ENCODE measurements at places on chromosomes 11 and 22.

- DNase-seq: no peak
Measured at GRCh38 chr11:102874852-102875251, at the start of gene MMP12. Gene MMP12, minus strand, starts transcription at chr11:102874982. Its CDS starts 45 bp downstream, at chr11:102874937.

DNA sequence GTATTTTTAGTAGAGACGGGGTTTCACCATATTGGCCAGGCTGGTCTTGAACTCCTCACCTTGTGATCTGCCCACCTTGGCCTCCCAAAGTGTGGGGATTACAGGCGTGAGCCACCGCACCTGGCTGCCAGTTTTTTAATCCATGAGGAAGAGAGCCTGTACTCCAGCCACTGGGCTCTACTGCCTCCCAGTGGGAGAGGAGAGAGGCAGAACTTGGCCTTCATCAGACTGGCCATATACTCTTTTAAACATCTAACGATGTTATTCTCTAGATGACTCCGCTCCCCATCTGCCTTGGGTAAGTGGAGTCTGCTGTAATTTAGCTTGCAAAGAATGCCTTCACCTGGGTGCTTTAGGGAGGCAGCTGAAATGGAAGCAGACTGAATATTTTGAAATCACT lies 34.6 kb downstream of the SLC6A5 start:
- no peak for DNase-seq

- DNase-seq: peak; percentile 55
Measured at GRCh38 chr11:104127828-104128227, 36.1 kb downstream of the PDGFD start.

GRCh38 chr22:29254286-29254660 lies 13.5 kb downstream of the RHBDD3 start:
- DNase-seq: no peak

GRCh38 chr22:31104869-31105268 lies 2.5 kb downstream of the SELENOM start:
- no peak for DNase-seq

GRCh38 chr22:37165940-37166674 lies 16.4 kb upstream of the IL2RB start:
- DNase-seq: no peak

- peak; percentile 25 for DNase-seq
Measured at GRCh38 chr11:68773521-68774193, 22.3 kb upstream of the TESMIN start.

DNA sequence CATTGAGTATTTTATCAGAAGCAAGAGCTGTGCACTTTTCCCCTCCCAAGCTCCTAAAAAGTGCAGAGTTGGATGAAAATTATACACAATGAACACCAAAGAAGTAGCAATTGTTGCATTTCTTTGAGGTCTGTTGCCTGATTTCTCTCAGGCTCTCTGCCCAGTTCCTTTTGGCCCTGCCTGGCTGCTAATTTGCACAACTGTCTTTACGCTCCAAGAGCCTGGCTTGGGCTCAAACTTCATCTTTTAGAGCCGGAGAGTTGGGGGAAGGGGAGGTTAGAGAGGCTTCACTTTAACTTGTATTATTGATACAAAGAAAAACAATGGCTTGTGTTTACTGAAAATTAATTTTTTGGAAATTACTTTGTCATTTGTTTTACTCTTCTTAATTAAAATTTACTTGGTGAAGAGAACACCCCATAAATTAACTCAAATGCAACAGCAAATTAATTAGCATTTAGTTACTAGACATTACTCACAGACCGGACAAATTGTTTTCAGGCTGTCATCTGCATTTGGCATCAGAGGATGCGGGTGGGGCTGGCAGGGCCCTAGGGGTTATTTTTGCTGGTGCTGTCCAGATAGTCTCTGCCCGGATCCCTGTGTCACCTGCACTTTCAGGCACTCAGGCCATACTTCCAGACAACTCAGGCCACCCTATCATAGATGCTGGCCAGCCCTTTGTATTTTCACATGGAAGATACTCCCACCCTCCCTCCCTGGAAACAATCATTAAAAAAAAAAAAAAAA lies 407.3 kb downstream of the NXPE2 start:
- DNase-seq: no peak

DNA sequence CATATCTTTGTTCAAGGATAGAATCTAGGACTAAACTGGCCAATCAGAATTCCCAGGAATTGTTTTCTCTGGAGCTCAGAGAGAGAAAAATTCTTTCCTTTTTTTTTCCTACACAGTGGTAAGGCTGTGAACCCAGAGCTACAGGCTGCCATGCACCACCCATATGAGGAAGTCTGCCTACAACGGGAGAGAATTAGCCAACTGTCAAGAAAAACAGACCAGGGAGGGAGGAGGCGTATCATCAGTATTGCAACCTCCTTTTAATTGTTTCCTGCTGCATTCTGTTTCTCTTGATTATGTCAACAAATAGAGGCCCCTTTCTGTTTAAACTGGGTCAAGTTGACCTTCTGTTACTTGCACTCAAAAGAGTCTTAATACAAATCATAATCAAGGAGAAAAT lies 176.5 kb upstream of the UBASH3B start:
- DNase-seq: no peak

DNA sequence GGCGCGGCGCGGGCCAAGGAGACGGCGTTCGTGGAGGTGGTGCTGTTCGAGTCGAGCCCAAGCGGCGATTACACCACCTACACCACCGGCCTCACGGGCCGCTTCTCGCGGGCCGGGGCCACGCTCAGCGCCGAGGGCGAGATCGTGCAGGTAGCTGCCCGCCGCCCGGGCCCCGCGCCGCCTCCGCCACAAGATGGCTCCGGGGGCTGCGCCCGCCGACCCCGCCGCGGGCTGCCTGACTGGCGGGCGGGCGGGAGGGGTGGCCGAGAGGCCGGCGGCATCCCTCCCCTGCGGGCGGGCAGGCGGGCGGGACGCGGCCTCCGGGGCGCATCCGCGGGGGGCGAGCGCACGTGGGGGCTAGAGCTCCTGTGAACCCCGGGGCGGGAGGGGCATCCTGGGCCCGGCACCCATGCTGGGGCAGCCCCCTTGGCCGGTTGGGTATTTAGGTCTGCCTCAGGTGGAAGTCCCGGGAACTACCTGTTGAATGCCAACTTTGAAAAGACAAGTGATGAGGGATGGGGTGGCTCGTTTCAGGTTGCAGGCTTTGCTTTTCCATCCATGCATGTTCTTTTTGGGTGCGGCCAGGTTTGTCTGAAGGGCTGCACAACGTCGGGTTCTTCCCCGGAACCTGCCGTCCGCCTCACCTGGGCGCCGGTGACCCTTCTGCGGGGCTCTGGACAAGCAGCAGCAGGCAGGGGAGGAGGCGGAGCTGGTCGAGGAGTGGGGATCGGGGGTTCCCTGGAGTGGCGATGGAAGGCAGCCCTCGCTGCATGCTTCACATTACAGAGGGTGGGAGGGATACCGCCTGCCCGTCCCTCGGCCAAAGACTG lies 760 bp downstream of the ZNRF3 start:
- peak; percentile 15 for DNase-seq

- DNase-seq: no peak
Measured at GRCh38 chr11:88478136-88478815, 140.7 kb upstream of the CTSC start.

GRCh38 chr11:128365044-128365443 lies 222.3 kb downstream of the ETS1 start:
- DNase-seq: peak; percentile 52

DNA sequence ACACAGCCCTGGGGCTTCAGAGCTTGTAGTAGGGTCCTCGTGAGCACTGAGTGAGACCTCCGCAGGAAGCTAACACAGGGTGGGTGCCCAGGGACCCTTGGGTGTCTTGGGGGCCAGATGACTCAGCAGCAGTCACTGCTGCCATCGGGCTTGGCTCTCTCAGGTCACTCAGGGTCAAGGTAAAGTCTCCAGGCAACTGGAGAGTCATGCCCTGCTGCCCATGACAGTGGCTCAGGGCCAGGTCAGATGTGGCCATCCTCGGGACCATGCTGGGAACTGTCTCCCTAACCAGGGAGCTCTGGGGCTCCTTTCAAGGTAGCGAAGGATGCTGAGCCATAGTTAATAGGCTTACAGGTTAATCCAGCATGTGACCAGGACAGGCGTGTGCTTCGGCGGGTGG lies 44.4 kb upstream of the SLC22A12 start:
- DNase-seq: no peak

DNA sequence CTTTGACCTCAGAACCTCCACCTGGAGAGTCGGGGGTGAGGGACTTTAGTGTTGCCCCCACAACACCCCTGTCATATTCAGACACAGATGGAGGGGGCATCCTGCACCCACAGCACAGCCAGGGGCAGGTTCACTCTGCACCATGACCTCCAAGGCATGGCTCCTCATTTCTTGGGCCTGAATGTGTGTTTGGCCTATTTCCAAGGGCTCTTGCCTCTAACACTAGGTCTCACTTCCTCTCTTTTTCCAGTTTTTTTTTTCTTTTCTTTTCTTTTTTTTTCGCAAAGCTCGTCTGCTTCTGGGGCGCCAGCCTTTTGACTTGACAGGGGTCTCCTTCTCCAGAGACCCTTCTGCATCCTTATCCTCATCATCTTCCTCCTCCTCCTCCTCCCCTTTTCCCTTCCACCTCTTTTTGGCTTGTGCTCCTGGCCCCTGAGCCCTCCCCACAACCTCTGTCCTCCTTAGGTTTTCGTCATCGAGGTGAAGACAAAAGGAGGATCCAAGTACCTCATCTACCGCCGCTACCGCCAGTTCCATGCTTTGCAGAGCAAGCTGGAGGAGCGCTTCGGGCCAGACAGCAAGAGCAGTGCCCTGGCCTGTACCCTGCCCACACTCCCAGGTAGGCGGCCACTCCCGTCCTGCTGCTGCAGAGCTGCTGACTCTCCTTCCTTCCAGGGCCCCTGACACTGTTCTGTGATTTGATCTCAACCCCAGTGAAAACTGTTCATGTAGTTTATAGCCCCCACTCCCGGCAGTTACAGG lies 3.8 kb downstream of the NCF4 start:
- no peak for DNase-seq

GRCh38 chr11:113895367-113896155 lies 9.0 kb upstream of the HTR3B start:
- DNase-seq: no peak

- DNase-seq: peak; percentile 90
Measured at GRCh38 chr11:9755561-9756185, 91.8 kb downstream of the SWAP70 start.

GRCh38 chr11:117940736-117941135 lies 11.5 kb upstream of the TMPRSS13 start:
- no peak for DNase-seq

- no peak for DNase-seq
Measured at GRCh38 chr22:41474872-41475451, 6.0 kb downstream of the ACO2 start.

GRCh38 chr11:68724293-68724692 lies 27.0 kb downstream of the TESMIN start:
- no peak for DNase-seq

GRCh38 chr11:128458321-128458720 lies 129.0 kb downstream of the ETS1 start:
- peak; percentile 89 for DNase-seq

- no peak for DNase-seq
Measured at GRCh38 chr11:69645801-69646492, 5.0 kb downstream of the CCND1 start.

DNA sequence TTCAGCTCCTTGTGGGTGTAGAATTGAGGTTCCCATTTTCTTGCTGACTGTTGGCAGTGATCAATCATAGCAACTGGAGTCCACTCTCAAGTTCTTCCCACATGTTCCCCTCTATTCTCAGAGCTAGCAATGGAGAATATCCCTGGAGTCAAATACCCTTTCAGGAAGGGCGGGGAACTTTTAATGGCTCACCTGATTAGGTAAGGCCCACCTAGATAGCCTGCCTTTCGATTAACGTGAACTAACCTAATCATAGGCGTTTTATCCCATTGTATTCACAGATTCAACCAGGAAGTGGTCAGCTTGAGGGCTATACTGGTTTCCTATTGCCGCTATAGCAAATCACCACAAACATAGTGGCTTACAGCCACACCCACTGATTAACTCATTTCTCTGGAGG lies 7.1 kb upstream of the LRRC55 start:
- DNase-seq: no peak

GRCh38 chr22:37870273-37870672 lies 21.1 kb downstream of the EIF3L start:
- no peak for DNase-seq

GRCh38 chr22:35425971-35426800 lies 26.2 kb downstream of the MCM5 start:
- no peak for DNase-seq

DNA sequence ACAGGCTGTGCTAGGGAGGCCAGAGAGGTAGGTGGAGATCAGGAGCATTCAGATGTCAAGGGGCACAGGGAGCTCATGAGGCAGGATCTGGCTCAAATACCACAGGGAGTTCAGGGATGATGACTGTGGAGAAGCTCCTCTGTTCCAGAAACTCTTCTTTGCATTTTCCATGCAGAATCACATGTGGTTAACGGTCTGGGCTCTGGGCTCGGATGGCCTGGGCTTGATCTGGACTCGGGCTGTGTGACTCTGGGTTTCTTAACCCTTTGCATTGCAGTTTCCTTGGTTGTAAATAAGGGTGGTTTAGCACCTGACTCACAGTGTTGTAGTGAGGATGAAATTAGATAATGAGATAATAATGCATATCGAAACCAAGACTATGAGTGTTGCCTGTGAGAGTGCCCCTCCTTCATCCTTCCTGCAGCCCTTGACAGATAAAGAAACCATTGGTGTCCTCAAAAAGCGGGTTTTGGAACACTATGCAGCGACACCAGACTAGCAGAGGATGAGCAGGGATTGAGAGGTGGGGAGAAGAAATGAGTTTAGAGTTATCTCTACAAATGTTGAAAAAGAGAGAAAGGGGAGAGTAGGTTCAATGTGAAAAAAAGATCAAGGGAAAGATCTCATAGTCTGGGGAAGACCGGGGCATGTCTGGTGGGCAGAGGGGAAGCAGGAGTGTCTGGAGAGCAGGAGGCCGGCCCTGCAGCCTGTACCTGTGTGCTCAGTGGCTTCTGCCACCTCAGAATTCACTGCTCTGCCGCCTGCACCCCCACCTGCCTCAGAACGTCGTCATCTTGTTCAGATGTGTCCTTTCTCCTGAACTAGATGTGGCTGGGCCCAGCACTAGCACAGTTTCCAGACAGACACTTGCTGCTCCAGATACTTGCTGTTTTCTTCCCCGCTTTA lies 197.8 kb upstream of the SORL1-AS1 start:
- DNase-seq: no peak

GRCh38 chr11:64134963-64135362 lies 30.9 kb downstream of the MACROD1 start:
- no peak for DNase-seq

DNA sequence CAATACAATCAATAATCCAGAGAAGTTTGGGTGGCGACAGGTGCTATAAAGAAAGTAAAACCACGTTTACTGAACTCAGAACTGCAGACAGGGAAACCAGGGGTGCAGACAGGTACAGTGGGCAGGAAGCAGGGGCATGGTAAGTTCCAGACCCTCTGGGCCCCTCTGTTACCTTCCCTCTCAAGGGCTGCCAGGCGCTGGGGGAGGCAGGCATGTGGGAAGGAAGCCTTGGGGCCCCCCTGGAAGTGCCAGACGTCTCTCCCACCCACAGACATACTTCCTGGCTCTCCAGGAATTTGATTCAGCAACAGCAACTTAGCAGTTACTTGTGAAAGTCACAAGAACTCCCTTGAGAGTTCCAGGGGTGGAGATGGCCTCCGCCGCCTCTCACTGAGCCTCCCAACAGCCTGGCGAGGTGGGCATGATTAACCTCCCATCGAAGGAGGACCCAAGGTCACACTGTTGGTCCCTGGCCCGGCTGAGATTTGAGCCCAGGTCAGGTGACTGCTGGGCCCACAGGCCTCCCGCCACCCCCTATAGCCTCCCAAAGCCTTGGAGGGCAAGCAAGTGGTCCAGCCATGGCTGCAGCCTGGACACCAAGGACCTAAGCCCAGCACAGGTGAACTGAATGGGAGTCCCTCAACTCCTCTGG lies 14.1 kb upstream of the TSKU start:
- DNase-seq: peak; percentile 42

Measured in brain microvascular endothelial cell (primary cell).